ENCODE measurements at places on chromosomes 16 and 17.
A peak's percentile ranks its signal among the peaks of the same experiment; 100 is the strongest.

DNA sequence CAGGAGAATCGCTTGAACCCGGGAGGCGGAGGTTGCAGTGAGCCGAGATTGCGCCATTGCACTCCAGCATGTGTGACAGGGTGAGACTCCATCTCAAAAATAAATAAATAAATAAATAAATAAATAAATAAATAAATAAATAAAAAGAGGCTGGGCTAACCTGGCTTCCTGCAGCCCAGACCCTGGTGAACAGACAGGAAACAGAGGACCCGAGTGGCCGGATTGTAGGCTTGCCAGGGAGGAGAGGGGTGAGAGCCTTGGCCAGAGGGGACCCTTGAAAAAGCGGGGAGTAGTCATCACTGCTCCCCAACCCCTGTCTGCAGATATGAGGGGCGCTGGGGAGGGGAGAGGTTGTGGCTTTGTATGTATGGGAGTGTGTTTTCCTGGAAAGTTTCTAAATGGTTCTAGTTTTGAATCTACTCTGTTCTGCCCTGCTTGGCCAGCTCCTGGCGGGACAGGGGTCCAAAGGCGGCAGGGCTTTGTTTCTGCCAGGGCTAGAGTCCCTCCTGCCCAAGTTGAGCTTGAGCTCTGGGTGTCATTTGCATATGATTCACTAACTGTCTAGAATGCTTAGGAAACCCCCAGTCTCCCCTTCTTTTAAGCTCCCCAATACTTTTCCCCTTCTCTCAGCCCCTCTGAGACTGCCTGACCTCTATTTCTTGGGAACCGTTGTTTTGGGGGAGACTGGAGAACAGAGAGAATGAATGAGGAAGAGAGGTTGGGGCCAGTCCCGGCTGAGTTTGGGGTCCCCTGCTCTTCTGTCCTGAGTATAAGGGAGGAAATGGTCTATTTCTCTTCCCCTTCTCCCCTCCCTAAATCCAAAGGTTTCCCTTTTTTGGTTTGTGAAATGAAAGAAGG lies 16.4 kb downstream of the RARA start:
- no peak for DNase-seq

- DNase-seq, result no peak
Observed at GRCh38 chr16:4826980-4827379, 20.1 kb downstream of the GLYR1 start.

- DNase-seq, result peak; percentile 57
Observed at GRCh38 chr16:4330277-4330874, 14.5 kb downstream of the GLIS2 start.

DNA sequence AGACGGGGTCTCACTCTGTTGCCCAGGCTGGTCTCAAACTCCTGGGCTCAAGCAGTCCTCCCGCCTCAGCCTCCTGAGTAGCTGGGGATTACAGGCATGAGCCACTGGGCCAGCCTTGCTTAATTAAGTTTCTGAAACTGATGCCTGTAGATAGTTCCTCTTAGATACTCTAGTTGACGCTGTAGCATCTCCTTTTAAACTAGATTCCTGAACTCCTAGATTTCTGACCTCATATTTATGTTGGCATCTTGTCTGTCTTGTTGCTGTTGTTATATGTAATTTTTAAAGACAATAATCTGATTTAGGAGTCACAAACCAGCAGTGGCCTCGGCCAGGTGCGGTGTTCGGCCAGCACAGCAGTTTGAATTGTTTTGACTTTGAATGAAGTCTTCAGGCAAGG lies 37.5 kb downstream of the DHRS7B start:
- DNase-seq, result no peak

DNA sequence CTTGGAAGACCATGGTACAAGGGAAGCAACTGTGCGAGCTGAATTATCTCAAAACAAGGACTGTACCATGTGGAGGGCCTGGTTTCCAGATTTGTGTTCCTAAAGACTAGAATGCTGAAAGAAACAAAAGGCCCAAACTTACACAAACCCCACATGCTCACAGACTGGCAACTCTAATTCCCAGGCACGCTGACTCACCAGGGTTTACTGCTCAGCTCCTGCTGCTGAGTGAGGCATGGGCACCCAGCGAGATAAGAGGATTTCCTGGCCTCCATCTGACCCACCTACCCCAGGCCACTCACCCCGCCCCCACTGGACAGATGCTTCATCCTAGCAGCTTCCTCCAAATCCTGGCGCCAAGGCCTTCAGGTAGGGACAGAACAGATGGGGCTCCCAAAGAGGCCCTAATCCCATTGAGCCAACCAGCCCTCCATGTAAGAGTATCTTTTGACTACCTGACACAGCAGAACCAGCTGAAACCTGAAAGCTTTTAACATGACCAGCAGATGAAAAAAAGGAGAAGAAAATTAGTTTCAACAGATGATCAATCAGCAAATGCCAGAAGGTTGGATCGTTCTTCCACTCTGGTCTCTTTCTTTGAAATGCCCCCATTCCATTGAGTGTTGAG lies 33.9 kb downstream of the DCUN1D3 start:
- no peak for DNase-seq
